ENCODE measurements at places on chromosomes 1 and 21.

DNA sequence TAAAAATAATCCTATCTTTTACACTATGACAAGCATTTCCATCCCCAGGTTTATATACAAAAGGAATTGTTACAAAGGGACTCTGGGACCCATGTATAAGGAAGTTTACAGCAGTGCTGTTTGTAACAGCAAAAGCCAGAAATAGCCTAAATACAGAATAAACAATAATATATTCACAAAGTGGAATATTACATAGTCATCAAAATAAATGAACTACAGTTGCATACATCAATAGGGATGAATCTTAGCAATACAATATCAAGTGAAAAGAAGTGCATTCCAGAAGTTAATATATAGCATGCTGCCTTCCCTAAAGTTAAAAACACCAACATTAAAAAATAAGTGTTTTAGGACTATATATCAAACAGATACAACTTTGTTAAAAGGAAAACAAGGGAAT, 77.3 kb downstream of the EDEM3 start:
- DNase-seq = no peak

DNA sequence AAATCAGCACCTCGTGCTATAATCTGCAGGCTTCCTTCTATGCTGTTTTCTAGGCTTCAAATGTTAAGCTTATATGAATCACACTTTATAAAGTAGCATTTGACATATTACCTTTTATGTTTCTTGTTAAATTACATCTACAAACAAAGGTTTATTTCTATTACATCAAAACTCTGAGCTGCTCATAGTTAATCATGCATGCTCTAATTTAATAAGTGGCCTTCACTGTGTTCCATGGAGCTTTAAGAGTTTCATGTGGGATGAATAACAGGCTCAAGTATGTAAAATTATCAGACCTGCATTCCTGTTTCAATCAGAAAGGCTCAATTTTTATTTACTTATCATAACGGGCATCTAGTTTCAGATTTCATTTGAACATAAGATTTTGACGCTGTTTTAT, 13.0 kb downstream of the SLC19A2 start:
- no peak for DNase-seq

GRCh38 chr21:36079010-36079649, 9.3 kb downstream of the CBR1 start:
- DNase-seq = peak; percentile 47

DNA sequence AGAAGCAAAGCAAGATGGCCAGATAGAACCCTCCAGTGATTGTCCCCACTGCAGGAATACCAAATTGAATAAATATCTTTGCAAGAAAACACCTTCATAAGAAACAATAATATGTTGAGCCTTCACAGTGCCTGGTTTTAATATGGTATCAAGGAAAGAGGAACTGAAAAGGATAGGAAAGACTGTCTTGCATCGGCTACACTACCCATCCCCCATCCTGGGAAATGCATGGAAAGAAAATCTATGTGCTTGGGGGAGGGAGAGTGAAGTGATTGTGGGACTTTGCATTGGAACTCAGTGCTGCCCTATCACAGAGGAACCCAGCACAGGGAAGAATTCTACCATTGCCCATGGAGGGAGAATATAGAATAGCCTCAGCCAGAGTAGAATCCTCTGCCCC, 28.6 kb upstream of the AK5 start:
- no peak for DNase-seq

- no peak for DNase-seq
These were observed 54.7 kb downstream of the OLFML3 start for GRCh38 chr1:114033961-114034360.

- no peak for DNase-seq
These were observed 148.5 kb upstream of the CHRM3 start for GRCh38 chr1:239237912-239238311.

GRCh38 chr21:27513825-27514224, 546.9 kb upstream of the ADAMTS5 start:
- DNase-seq = no peak

- no peak for DNase-seq
These were observed 146.0 kb downstream of the PBX1 start for GRCh38 chr1:164704954-164705353.

GRCh38 chr1:170664828-170665612, 1.1 kb downstream of the PRRX1 start:
- DNase-seq = no peak

GRCh38 chr1:37673920-37674319, 18.4 kb upstream of the CDCA8 start:
- peak; percentile 75 for DNase-seq

Data from CD4-positive, alpha-beta T cell treated with Interleukin-21 for 1 hour (primary cell).